ENCODE measurements at places on chromosomes 7 and 10. TPM values are rescaled to one million over a fixed set of nuclear protein-coding genes. Genes with fewer than 3 reads are reported as not detected.

The RAPGEF5 gene
- 81.4 TPM for total RNA-seq

The PAX4 gene
- total RNA-seq = not detected

DNA sequence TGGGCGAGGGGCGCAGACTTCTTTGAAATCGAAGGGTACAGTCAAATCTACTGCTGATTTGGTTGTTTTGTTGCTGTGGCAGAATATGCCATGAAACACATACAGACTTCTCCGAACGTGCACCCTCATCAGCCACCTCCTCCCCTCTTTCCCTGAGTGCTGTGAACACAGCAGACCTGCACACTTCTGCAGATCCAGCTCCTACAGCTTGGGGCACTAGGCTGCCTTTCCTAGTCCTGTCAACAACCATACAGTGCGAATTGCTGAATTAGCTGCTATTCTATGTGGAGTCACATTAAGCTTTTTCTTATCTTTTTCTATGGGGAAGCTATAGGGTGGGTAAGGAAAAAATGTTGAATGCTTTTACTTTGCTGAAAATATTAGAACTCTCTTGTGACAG, 57.5 kb downstream of the COL17A1 start:
- peak; percentile 28 for DNase-seq

- no peak for DNase-seq
These were observed 545.0 kb downstream of the NRG3 start for GRCh38 chr10:82420001-82420400.

DNA sequence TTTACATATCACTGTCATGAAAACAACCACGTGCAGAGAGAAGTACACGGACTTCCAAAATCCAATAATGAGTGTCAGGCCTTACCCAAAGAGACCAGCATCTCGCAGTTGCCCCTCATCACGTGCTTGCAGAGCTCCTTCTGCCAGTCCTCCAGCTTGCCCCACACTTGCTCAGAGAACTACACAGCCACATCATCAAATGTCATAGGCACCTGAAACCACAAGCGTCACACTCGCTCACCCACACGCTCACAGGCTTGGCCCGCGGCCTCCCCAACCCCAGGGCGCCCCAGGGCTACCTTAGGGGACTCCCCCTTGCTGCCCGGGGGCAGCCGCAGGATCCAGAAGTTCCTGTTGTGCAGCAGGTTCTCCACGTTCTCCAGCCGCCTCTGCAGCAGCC, 123.4 kb upstream of the ZNF746 start:
- DNase-seq = no peak

GRCh38 chr7:140447841-140448240, 31.5 kb downstream of the MKRN1 start:
- DNase-seq = no peak

The PRTFDC1 gene
- 35.7 TPM for total RNA-seq

GRCh38 chr10:12484002-12484918, 134.9 kb downstream of the CAMK1D start:
- peak; percentile 68 for DNase-seq

- DNase-seq = no peak
These were observed 1.0 kb upstream of the LRRN3 start for GRCh38 chr7:111089822-111090426.

DNA sequence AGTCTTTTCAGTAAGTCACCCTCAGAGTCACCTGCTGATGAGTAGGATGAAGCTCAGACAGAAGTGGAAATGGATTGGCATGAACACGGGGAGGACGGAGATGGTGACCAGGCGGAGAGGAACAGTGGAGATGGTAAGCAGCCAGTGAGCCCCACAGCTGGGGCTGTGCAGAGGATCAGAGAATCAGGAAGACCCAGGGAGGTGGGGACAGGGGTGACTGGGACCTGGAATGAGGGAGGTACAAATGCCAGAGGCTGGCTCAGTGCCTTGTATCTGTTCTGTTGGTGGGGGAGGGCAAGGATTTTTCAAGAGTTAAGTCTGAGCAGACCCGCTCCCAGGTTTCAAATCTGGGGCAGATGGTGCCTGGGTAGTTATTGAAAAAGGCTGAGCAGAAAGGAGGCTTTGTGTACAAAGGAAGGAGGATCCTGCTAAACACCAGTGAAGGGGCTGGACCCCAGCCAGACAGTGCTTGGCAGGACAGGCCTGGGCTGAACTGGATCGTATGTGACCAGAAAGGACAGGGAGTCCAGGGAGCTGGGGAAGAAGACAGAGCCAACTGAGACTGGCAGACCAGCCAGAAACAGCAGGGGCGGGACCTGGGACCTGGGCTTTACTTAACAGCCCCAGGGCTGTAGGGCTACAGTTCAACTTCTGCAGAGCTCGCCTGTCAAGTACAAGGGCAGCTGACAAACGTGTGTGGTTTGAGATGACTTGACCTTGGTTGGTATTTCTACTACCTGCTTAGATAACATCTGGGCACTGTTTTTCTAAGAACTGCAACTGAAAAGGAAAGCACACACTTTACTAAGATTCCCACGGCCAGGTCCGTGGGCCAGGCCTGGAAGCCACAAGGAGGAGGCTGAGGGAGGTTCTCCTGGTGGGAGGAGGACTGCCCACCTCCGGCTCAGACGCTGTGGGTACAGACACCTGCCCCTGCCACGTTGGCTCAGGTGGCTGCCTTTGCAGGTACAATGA, 13.2 kb upstream of the FRMPD2 start:
- DNase-seq = no peak

GRCh38 chr7:141460781-141461715, 90.2 kb upstream of the AGK start:
- peak; percentile 38 for DNase-seq

GRCh38 chr10:59214160-59214559, 37.7 kb downstream of the PHYHIPL start:
- no peak for DNase-seq

DNA sequence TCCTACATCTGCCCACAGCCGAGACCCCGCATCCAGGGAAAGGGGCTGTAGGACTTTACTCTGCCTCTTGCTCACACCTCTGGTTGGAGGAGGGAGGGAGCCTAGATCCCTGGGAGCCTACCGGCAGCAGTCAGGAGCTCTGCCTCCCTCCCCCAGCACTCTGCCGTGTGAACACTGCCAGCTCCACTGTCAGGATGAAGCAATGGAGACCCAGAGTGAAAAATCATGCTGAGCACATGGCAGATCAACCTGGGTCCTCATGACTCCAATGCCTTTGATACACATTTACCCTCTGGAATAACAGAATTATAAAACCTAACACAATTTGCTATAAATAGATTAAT, 477.7 kb downstream of the TNS3 start:
- no peak for DNase-seq
